ENCODE measurements at places on chromosomes 11 and 22. TPM values are rescaled to one million over a fixed set of nuclear protein-coding genes. Genes with fewer than 3 reads are reported as not detected.

The OR52K1 gene
- total RNA-seq = not detected

The NLRP10 gene
- total RNA-seq = not detected

The TCN1 gene
- not detected for total RNA-seq

The RBMXL2 gene
- total RNA-seq = not detected

DNA sequence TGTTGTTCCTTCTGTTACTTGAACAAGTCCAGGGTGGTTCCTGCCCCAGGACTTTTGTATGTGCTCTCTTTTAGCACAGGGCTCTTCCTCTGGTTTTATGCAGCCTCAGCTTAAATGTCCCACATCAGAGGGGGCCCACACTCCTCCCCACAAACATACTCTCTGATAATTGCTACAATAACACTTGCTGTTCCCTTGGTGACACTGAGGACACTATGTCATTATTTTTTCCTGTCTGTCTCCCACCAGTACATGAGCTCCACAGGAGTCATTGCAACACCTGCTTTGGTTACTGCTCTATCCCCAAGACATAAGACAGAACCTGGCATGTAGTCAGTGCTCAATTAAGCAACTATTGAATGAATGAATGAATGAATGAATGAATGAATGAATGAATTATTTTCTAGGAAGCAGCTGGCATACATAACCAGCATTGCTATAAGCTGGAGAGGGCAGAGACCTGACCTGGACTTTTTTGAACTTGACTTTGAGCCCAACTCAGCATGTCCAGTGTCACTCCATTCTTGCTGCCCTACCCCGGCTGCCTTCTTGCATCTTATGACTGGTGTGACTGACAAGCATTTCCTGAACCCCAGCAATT lies 7.5 kb upstream of the WNT7B start:
- no peaks in the 10 kb centered on the region for H3K36me3 ChIP-seq
- H3K4me3 ChIP-seq = no peak overlapping the region
- H3K4me1 ChIP-seq = no peaks in the 10 kb centered on the region
- DNase-seq = no peak
- H3K27ac ChIP-seq = no peak overlapping the region

DNA sequence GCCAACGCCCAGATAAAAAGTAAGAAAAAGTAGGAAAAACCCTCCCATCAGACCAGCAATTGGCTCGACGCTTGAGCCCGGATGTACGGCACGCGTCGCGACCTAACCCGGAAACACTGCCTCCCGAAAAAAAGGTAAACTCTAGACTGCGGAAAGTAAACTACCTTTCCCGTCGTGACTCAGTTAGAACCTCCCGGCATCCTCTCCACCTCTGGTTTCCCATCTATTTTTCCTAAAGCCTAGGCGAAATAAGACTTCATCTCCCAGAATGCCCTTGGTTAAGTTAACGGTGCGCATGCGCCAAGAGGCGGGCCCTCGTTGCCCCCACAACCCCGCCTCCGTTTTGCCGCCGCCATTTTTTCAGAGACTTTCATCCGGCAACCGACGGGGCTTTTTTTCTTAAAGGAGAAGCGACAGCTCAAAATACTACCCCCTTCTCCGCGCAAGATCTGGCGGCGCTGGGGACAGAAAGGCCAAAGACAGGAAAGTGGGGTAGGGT lies 678 bp upstream of the ZFP91 start:
- peak; percentile 90 for DNase-seq
- peaks cover 51% of the 10 kb centered on the region for H3K4me1 ChIP-seq
- peak overlapping the region; percentile 97 for H3K27ac ChIP-seq
- H3K36me3 ChIP-seq = peaks cover 25% of the 10 kb centered on the region
- H3K4me3 ChIP-seq = peak overlapping the region; percentile 96

GRCh38 chr11:132605825-132606570 lies 926.3 kb downstream of the OPCML start:
- no peak overlapping the region for H3K4me3 ChIP-seq
- H3K36me3 ChIP-seq = no peaks in the 10 kb centered on the region
- DNase-seq = no peak
- no peaks in the 10 kb centered on the region for H3K4me1 ChIP-seq

GRCh38 chr11:130908061-130908460 lies 8.2 kb downstream of the SNX19 start:
- no peak overlapping the region for H3K4me3 ChIP-seq
- H3K4me1 ChIP-seq = no peaks in the 10 kb centered on the region
- no peak for DNase-seq

DNA sequence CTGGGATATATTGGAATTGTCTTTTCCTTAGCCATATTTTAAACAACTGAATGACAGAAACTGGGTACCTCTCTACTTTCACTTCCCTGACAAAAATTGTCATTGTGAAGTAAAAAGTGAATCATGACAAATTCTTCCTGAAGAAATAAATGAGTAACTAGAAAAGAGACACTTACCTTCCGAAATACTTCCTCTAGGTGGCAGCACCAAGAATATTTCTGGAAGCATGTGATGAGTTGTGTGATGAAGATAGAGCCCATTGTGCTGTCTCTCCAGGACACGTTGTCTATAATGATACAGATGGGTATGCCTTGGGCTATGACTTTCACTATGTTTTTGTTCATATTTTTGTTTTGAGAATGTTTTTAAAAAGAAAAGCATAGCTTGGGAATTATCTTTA lies 21.5 kb downstream of the CASP4 start:
- peaks cover 9% of the 10 kb centered on the region for H3K4me1 ChIP-seq
- DNase-seq = no peak
- H3K4me3 ChIP-seq = no peak overlapping the region
- no peaks in the 10 kb centered on the region for H3K27me3 ChIP-seq
- no peak overlapping the region for H3K27ac ChIP-seq
- peaks cover 86% of the 10 kb centered on the region for H3K36me3 ChIP-seq

GRCh38 chr22:32684822-32685187 lies 116.7 kb upstream of the TIMP3 start:
- H3K27ac ChIP-seq = no peak overlapping the region
- peaks cover 18% of the 10 kb centered on the region for H3K27me3 ChIP-seq
- H3K36me3 ChIP-seq = no peaks in the 10 kb centered on the region
- H3K4me1 ChIP-seq = no peaks in the 10 kb centered on the region

- H3K4me3 ChIP-seq = no peak overlapping the region
- H3K36me3 ChIP-seq = peaks cover 44% of the 10 kb centered on the region
- DNase-seq = no peak
- no peak overlapping the region for H3K27ac ChIP-seq
- no peaks in the 10 kb centered on the region for H3K27me3 ChIP-seq
Measured at GRCh38 chr22:24069721-24070120, 58.6 kb downstream of the CABIN1 start.

DNA sequence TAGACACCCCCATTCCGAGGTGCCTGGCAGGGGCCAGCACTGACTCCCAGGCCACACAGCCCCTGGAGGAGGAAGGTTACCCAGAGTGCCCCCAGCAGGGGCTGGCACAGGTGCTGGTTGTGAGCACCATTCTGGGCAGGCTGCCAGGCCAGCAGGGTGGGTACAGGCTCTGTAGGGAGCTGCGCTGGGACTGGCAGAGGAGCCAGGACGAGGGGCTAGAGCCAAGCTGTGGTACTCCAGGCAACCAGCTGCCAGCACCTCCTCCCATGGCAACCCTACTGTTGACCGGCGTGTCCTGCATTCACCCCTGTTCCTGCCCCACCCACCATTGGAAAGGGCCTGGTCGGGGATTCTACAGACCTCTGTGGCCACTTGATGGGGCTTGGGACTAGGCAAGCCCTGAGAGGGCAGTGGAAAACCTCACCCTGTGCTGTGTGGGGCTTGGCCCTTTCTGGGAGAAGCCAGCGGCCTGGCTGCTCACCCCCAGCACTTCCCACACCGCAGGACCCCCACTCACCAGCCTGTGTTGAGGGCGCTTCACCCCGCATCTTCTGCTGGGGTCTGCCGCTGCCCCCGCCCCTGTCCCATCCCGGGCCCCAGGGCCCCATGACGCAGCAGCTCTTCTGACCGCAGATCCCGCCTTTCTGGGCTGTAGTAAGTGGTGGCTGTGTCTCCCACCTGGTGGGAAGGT lies 1.9 kb downstream of the CLDN5 start:
- H3K4me1 ChIP-seq = peaks cover 2% of the 10 kb centered on the region
- peaks cover 24% of the 10 kb centered on the region for H3K27me3 ChIP-seq
- no peak overlapping the region for H3K27ac ChIP-seq
- peak overlapping the region; percentile 12 for H3K4me3 ChIP-seq

GRCh38 chr11:20864628-20865027 lies 195.2 kb downstream of the NELL1 start:
- no peak overlapping the region for H3K27ac ChIP-seq
- H3K4me1 ChIP-seq = no peaks in the 10 kb centered on the region
- DNase-seq = no peak
- no peaks in the 10 kb centered on the region for H3K27me3 ChIP-seq

DNA sequence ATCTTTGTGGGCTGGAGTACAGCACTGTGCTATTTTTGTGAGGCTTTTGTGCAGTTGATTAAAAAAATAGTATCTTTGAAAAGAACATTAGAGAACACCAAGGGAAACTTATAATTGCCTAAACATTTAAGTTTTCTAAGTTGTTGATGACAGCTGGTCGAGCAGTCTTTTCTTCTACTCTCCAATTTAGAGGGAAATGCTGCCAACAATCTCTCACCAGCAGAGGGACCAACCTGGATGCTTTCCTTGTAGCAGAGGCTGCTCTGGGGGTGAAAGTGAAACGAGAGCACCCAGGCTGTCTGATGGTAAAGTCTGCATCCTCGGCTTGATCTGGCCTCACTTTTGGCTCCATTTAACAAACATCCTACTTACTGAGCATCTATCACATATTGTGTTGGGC lies 1286.5 kb upstream of the TENM4 start:
- no peaks in the 10 kb centered on the region for H3K36me3 ChIP-seq
- H3K4me1 ChIP-seq = no peaks in the 10 kb centered on the region
- no peak overlapping the region for H3K4me3 ChIP-seq
- no peak overlapping the region for H3K27ac ChIP-seq
- H3K27me3 ChIP-seq = no peaks in the 10 kb centered on the region
- DNase-seq = no peak

DNA sequence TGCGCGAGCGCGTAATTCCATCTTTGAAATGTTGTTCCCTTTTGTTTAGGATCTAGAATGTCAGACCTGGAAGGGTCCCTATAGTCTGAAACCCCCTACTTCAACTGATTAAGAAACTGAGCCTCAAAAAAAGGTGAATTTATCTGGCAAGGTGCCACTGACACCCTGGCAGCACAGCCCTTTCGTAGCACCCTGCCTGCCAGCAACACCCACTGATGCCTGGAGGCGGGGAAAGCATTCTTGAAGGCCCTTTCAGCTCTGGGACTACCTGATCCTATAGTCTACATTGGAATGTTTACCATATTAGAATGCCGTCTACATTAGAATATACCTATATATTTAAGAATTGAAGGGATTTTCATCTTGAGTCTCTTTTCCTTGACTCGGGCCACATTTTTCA lies 542.3 kb downstream of the BUD13 start:
- H3K4me1 ChIP-seq = no peaks in the 10 kb centered on the region
- DNase-seq = no peak
- no peak overlapping the region for H3K4me3 ChIP-seq
- H3K27ac ChIP-seq = no peak overlapping the region
- H3K27me3 ChIP-seq = peaks cover 1% of the 10 kb centered on the region
- no peaks in the 10 kb centered on the region for H3K36me3 ChIP-seq

GRCh38 chr11:6681505-6681904 lies 1.6 kb downstream of the MRPL17 start:
- peak overlapping the region; percentile 59 for H3K27ac ChIP-seq
- no peaks in the 10 kb centered on the region for H3K27me3 ChIP-seq
- H3K36me3 ChIP-seq = peaks cover 23% of the 10 kb centered on the region
- H3K4me3 ChIP-seq = peak overlapping the region; percentile 92

GRCh38 chr11:96500440-96500839 lies 110.6 kb downstream of the JRKL start:
- H3K27me3 ChIP-seq = peaks cover 2% of the 10 kb centered on the region
- no peak overlapping the region for H3K27ac ChIP-seq
- DNase-seq = no peak
- no peak overlapping the region for H3K4me3 ChIP-seq

DNA sequence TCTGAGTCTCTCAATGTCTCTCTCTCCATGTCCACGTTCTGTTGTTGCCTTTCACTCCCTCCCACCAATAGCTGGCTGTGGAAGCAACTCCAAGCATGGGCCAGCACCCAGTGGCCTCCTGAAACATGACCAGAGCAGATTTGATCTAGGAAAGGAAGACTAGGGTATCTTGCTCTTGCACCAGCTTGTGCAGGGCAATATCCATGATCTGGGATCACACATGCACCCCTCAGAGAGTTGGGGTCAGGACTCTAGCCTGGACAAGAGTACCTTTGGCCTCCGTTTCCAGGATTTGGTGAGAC lies 34.5 kb upstream of the RIC3 start:
- peaks cover 34% of the 10 kb centered on the region for H3K27me3 ChIP-seq
- DNase-seq = no peak
- H3K36me3 ChIP-seq = no peaks in the 10 kb centered on the region

- peaks cover 46% of the 10 kb centered on the region for H3K4me1 ChIP-seq
- no peak overlapping the region for H3K4me3 ChIP-seq
- H3K27me3 ChIP-seq = no peaks in the 10 kb centered on the region
- peak overlapping the region; percentile 6 for H3K27ac ChIP-seq
- H3K36me3 ChIP-seq = peaks cover 8% of the 10 kb centered on the region
Measured at GRCh38 chr11:134231958-134232659, 7.6 kb downstream of the VPS26B start.

- no peaks in the 10 kb centered on the region for H3K27me3 ChIP-seq
- H3K27ac ChIP-seq = no peak overlapping the region
- DNase-seq = no peak
- H3K4me3 ChIP-seq = no peak overlapping the region
- peaks cover 11% of the 10 kb centered on the region for H3K36me3 ChIP-seq
Measured at GRCh38 chr11:117083011-117083935, 15.0 kb downstream of the SIK3 start.

- no peaks in the 10 kb centered on the region for H3K27me3 ChIP-seq
- no peaks in the 10 kb centered on the region for H3K4me1 ChIP-seq
- no peak overlapping the region for H3K4me3 ChIP-seq
- no peak for DNase-seq
Measured at GRCh38 chr11:116101902-116102301, 597.7 kb upstream of the CADM1 start.

- no peak for DNase-seq
- peaks cover 7% of the 10 kb centered on the region for H3K4me1 ChIP-seq
- no peak overlapping the region for H3K4me3 ChIP-seq
- H3K36me3 ChIP-seq = no peaks in the 10 kb centered on the region
- H3K27me3 ChIP-seq = peaks cover 47% of the 10 kb centered on the region
Measured at GRCh38 chr22:22870577-22871404, 16.8 kb upstream of the IGLL5 start.

All from activated naive CD8-positive, alpha-beta T cell treated with anti-CD3 and anti-CD28 coated beads, Interleukin-2, amount 10 ng/mL, durations not matched to agents 7 days and 5 days (primary cell).